Activated T-cell treated with anti-CD3 and anti-CD28 coated beads, Interleukin-2, amount 50 U/mL, for 72 hours (primary cell): ENCODE measurements at places on chromosomes 3 and 15. TPM values are rescaled to one million over a fixed set of nuclear protein-coding genes. Genes with fewer than 3 reads are reported as not detected.

CYP1A1 gene
- total RNA-seq: 3.4 TPM

PLCB2 gene
- 91.8 TPM for total RNA-seq

AGBL1 gene
- not detected for total RNA-seq

EHHADH gene
- total RNA-seq: 6.9 TPM

CCR5 gene
- total RNA-seq: 1.4 TPM
